ENCODE measurements at places on chromosomes 5 and 9. TPM values are rescaled to one million over a fixed set of nuclear protein-coding genes. Genes with fewer than 3 reads are reported as not detected.

ZBTB5 gene
- 21.2 TPM for total RNA-seq

IL3 gene
- not detected for total RNA-seq

DNA sequence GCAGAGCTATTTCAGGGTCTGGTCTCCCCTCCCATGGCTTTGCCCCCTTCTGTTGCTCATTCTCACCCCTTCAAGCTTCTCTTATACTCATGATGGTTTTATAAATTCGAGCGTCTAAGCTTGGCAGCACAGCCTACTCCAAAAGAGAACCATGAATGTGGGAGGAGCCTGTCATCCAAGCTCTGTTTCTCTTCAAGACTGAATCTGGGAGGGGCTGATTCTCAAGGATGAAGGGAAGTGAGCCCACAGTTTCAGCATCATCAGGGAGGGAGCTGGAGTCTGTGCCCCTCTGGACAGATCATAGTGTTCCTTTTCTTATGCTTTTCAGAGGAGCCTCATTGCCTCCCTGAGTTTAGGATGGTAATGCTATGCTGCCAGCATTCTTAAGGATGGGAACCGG is 168.6 kb downstream of the CFAP90 start:
- no peak for DNase-seq

DNA sequence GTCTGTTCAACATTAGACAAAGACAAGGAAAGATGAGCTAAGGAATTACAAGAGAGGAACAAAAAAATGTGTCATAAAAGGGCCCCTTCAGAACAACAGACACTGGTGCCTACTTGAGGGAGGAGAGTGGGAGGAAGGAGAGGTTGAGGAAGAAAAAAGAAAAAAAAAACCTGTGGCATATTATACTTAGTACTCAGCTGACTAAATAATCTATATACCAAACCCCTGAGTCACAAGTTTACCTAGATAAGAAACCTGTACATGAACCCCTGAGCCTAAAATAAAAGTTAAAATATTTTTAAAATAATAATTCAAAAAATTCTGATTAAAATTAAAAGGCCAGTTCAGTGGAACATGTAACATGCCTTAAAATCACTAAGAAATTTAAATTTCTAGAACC is 107.3 kb downstream of the MTREX start:
- no peak for DNase-seq

DNA sequence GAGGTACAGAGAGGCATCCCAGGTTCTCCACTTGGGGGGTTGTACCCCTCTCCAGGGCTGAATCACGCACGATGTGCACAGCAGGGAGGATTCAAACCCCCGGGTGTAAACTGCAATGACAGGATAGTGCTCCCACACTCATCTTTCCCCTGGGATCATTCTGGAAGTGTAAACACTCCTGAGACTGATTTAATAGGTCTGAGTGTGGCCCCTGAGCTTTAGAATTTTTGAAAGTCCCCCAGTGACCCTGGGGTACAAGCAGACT is 16.5 kb downstream of the BICD2 start:
- no peak for DNase-seq
